GM12878 (cell line): ENCODE measurements at places on chromosomes 11 and 22.

- peak overlapping the region; percentile 88 for H3K27ac ChIP-seq
- H3K27me3 ChIP-seq, result no peaks in the 10 kb centered on the region
- peak overlapping the region; percentile 45 for H3K4me3 ChIP-seq
- DNase-seq, result no peak
- H3K4me1 ChIP-seq, result peaks cover 72% of the 10 kb centered on the region
Measured at GRCh38 chr11:66112601-66113499, 42.8 kb downstream of the PACS1 start.

GRCh38 chr11:44690651-44691050, 36.1 kb upstream of the TSPAN18 start:
- peaks cover 8% of the 10 kb centered on the region for H3K4me1 ChIP-seq
- H3K36me3 ChIP-seq, result no peaks in the 10 kb centered on the region
- DNase-seq, result no peak
- no peak overlapping the region for H3K4me3 ChIP-seq

DNA sequence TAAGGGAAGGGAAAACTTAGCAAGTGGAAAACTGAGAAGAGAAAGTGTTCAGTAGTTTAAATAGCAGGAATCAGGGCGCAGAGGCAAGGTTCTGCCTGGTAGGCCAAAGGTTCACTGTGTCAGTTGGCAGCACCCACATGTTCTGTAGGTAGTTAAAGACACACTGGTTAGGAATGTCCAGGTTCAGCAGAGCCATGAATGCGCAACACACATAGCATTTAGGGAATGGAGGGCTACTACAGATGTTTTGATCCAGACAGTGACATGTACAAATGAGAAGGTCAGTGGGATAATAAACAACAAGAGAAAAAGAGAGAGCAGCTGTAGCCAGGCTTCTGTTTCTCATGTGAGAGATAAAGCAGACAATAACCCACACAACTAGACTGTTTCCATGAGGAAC, 56.2 kb upstream of the ARHGAP42 start:
- no peaks in the 10 kb centered on the region for H3K36me3 ChIP-seq
- H3K4me1 ChIP-seq, result no peaks in the 10 kb centered on the region
- no peaks in the 10 kb centered on the region for H3K27me3 ChIP-seq
- H3K4me3 ChIP-seq, result no peak overlapping the region
- no peak overlapping the region for H3K27ac ChIP-seq

DNA sequence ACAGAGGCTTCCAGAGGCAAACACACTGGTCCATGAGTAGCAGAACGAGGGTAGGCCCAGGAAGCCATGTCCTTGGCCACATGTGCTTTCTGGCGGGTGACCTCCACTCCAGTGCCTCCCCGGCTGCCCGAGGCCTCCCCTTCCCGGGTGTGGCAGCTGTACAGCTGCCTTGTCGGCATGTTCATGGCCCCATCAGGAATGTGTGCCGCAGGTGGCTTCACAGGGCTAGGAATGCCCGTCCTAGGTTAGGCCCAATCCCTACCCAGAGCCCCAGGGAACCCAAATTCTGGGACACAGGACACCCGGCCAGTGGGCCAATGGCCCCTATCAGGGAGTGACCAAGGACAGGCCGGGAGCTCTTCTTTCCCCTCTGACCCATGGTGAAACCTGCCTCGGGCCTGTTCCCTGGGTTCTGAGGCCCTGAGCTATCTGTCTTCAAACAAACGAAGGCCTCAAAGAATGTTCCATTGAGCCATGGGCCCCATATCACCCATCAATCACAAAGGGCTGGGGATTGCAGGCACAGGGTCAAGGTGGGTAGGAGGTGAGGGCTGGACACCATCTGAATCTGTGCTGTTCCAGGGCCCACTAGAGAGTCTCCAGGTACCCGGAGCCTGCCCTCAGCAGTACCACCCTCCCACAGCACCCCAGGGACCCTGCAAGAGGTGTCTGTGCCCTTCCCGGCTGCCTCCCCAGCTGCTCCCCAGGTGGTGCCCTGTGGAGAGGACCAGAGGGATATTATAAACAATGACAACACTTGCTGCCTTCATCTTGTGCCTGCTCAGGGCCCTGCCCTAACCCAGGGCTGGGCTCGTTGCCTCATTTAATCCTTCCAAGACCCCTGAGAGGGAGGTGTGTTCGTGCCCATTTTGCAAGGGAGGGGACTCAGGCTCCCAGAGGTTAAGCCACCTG, 4.0 kb upstream of the CDKN1C start:
- no peaks in the 10 kb centered on the region for H3K36me3 ChIP-seq
- H3K27ac ChIP-seq, result no peak overlapping the region
- DNase-seq, result no peak
- H3K27me3 ChIP-seq, result peaks cover 6% of the 10 kb centered on the region
- H3K4me1 ChIP-seq, result peaks cover 10% of the 10 kb centered on the region
- no peak overlapping the region for H3K4me3 ChIP-seq

DNA sequence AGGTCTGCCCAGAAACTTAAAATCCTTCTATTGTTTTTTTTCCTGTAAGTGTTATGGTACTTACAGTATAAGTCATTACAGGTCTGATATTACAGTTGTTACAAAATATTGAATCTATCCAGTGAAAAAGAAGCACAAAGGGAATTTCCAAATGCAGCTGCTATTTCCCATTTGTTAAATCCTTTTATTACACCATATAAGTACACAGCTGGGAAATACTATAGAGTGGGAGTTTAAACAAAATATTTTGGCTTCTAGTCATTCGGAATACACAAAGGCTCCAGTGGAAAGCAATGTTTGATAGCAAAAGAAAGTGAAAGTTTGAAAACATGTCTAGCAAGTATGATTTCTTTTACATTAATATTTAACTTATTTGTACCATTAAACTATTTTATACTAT, 18.0 kb downstream of the SOX6 start:
- H3K27me3 ChIP-seq, result no peaks in the 10 kb centered on the region
- no peaks in the 10 kb centered on the region for H3K4me1 ChIP-seq
- no peak overlapping the region for H3K4me3 ChIP-seq

GRCh38 chr11:126891556-126892217, 108.9 kb downstream of the KIRREL3 start:
- no peaks in the 10 kb centered on the region for H3K27me3 ChIP-seq
- no peak overlapping the region for H3K4me3 ChIP-seq
- no peak overlapping the region for H3K27ac ChIP-seq
- DNase-seq, result no peak
- H3K4me1 ChIP-seq, result no peaks in the 10 kb centered on the region
- H3K36me3 ChIP-seq, result no peaks in the 10 kb centered on the region

DNA sequence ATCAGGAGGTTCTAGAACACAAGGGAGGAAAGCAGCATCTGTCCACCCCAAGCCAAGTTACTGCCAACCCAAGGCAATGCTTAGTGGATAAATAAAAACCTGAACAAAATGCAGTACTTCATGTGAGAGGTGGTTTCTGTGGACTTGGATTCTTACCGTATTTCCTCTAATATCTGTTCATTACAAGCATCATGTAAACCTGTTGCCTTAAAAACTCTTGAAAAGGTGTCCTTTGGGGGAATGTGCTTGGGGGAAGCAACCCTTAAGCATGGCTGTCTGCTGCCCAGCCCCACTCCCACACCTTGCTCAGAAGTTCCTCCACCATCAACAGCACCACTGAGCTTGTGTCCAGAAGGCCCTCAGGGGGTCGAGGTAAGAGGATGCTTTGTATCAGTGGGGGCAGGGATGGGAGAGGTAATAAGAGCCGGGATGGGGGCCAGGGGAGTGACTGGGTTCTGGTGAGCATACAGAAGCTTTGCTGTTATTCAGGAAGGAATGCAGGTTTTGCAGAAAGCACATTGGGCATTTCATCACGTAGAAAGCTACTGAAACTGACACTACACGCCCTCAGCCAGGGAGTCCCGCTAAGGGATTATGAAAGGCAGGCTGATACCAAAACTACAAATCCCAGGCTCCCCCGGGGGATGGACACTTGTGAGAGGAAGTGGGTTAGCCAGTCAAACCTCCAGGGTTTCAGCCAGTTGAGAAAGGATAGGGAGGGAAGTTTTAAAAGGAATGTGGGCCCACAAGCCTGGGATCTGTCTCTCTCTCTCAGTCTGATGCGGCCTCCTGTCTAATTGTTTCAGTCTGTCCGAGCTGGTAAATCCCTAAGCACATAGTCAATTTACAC, 52.0 kb downstream of the KCNJ1 start:
- H3K36me3 ChIP-seq, result peaks cover 7% of the 10 kb centered on the region
- H3K27me3 ChIP-seq, result no peaks in the 10 kb centered on the region
- H3K4me3 ChIP-seq, result no peak overlapping the region
- no peaks in the 10 kb centered on the region for H3K4me1 ChIP-seq

DNA sequence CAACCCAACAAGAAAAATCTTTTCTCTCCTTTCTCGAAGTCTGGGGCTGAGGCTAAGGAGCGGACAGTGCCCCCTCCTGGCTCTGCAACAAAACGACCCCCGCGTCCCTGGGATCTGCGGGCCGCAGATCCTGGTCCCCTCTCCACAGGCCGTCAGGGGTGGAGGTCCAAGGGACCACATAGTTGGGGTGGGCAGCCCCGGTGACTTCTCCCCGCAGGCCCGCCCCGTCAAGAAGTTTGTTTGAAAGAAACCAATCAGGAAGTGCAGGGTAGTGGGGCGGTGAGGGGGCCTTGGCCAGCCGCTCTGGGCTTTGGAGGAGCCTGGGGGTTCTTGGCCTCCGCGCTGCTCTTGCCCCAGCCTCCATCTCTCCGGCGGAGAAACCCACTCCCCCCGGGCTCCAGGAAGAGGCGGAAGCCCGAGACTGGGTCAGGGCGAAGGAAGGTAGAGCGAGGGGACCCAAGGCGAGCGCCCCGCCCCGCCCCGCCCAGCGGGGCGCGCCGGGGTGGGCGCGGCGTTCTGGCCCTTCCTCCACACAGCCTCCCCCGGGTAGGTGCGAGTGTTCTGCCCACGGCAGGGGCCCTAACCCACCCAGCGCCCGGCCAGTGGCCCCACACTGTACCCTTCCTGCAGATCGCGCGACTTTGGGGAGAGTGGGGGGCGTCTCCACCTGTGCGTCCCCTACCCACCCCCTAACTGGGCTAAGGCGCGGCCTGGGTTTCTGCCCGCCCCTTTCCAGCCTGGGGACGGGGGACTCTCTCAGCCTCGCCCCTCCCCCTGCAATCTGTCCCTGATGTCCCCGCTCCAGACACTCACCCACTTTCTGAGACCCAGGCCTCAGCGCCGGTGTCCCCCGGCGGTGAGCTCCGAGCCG, 1.3 kb downstream of the TP53I11 start:
- no peaks in the 10 kb centered on the region for H3K4me1 ChIP-seq
- H3K4me3 ChIP-seq, result peak overlapping the region; percentile 36; the same call in 1 of the 2 replicates
- DNase-seq, result no peak
- H3K27me3 ChIP-seq, result peaks cover 6% of the 10 kb centered on the region
- no peaks in the 10 kb centered on the region for H3K36me3 ChIP-seq

- H3K36me3 ChIP-seq, result no peaks in the 10 kb centered on the region
- no peak overlapping the region for H3K4me3 ChIP-seq
- H3K27me3 ChIP-seq, result no peaks in the 10 kb centered on the region; the same call in none of the 2 replicates
- DNase-seq, result no peak
- no peak overlapping the region for H3K27ac ChIP-seq
Measured at GRCh38 chr11:11119917-11120316, 233.1 kb downstream of the CSNK2A3 start.

GRCh38 chr11:3944198-3944597, 88.7 kb downstream of the STIM1 start:
- H3K27me3 ChIP-seq, result no peaks in the 10 kb centered on the region
- DNase-seq, result no peak
- no peak overlapping the region for H3K27ac ChIP-seq
- no peak overlapping the region for H3K4me3 ChIP-seq
- peaks cover 40% of the 10 kb centered on the region for H3K4me1 ChIP-seq
- H3K36me3 ChIP-seq, result peaks cover 2% of the 10 kb centered on the region; the same call in 1 of the 2 replicates

DNA sequence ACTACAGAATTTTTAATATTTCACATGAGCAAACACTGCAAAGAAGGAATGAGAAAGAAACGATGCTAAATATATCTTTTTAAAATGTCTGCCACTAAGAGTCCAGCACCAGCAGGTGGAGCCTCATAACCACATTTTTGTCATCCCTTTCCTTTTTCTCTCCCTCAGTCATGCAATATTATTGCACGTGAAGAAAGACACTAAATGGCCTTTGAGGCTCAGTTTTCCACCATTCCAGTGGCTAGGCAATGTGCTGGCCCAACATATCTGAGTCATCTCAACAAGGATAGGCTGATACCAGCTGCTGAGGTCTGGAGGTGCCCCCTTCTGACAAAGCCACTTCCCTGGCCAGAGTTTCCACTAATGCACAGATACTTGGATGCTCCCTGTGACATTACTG, 1.8 kb downstream of the ALKBH8 start:
- DNase-seq, result no peak
- H3K27ac ChIP-seq, result peak overlapping the region; percentile 27; the same call in 1 of the 2 replicates
- no peaks in the 10 kb centered on the region for H3K36me3 ChIP-seq
- peak overlapping the region; percentile 20; the same call in 1 of the 2 replicates for H3K4me3 ChIP-seq
- H3K27me3 ChIP-seq, result no peaks in the 10 kb centered on the region
- H3K4me1 ChIP-seq, result peaks cover 25% of the 10 kb centered on the region

GRCh38 chr11:69131644-69132300, 24.0 kb upstream of the SMIM38 start:
- no peaks in the 10 kb centered on the region for H3K36me3 ChIP-seq
- peaks cover 14% of the 10 kb centered on the region for H3K4me1 ChIP-seq
- H3K27me3 ChIP-seq, result no peaks in the 10 kb centered on the region

GRCh38 chr11:121513807-121514206, 61.0 kb upstream of the SORL1-AS1 start:
- no peaks in the 10 kb centered on the region for H3K4me1 ChIP-seq
- H3K36me3 ChIP-seq, result peaks cover 29% of the 10 kb centered on the region
- no peak overlapping the region for H3K4me3 ChIP-seq
- no peak for DNase-seq

- no peaks in the 10 kb centered on the region for H3K36me3 ChIP-seq
- H3K4me3 ChIP-seq, result no peak within 1 kb of the TSS
- no peaks in the 10 kb centered on the region for H3K4me1 ChIP-seq
Measured at GRCh38 chr11:123195188-123196059, at the start of gene CLMP. TSS of gene CLMP (minus strand) at chr11:123195248. CDS start at chr11:123194940, 308 bp downstream.

GRCh38 chr11:122695076-122695615, 39.6 kb downstream of the UBASH3B start:
- no peaks in the 10 kb centered on the region for H3K27me3 ChIP-seq
- no peak for DNase-seq
- peaks cover 15% of the 10 kb centered on the region for H3K4me1 ChIP-seq
- no peaks in the 10 kb centered on the region for H3K36me3 ChIP-seq
- H3K4me3 ChIP-seq, result no peak overlapping the region

DNA sequence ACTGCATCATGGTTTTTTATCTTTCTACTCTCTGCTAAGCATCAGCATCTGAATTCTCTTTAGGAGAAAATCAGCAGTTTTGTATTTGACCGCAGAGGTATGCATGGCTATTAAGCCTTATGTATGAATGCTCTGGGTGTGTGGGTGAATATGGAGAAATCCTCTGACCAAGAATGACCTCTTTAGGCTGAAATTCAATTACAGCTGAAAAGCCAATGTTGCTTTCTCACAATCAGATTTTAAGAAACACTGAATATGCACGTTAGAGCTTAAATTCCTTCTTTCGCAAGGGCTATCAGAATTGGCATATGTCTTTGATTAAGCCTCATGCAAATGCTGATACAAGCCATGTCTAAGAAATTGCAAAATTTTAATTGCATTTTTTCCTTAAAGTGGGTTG, 43.2 kb downstream of the ARHGAP42 start:
- DNase-seq, result no peak
- H3K4me3 ChIP-seq, result no peak overlapping the region
- no peak overlapping the region for H3K27ac ChIP-seq
- H3K36me3 ChIP-seq, result no peaks in the 10 kb centered on the region

GRCh38 chr11:123607781-123608180, 46.6 kb downstream of the SCN3B start:
- no peak overlapping the region for H3K4me3 ChIP-seq
- no peak overlapping the region for H3K27ac ChIP-seq
- no peaks in the 10 kb centered on the region for H3K4me1 ChIP-seq
- no peak for DNase-seq
- no peaks in the 10 kb centered on the region; the same call in 1 of the 2 replicates for H3K36me3 ChIP-seq

- H3K36me3 ChIP-seq, result no peaks in the 10 kb centered on the region
- no peaks in the 10 kb centered on the region for H3K27me3 ChIP-seq
- no peak for DNase-seq
Measured at GRCh38 chr11:82818409-82819043, 81.7 kb downstream of the PRCP start.

- no peak overlapping the region for H3K4me3 ChIP-seq
- H3K36me3 ChIP-seq, result no peaks in the 10 kb centered on the region
- H3K4me1 ChIP-seq, result no peaks in the 10 kb centered on the region
Measured at GRCh38 chr22:35987487-35987886, 41.1 kb downstream of the RBFOX2 start.
